Activated CD4-positive, alpha-beta T cell treated with anti-CD3 and anti-CD28 coated beads for 1 hour (primary cell): ENCODE measurements at places on chromosomes 11 and 22.

DNA sequence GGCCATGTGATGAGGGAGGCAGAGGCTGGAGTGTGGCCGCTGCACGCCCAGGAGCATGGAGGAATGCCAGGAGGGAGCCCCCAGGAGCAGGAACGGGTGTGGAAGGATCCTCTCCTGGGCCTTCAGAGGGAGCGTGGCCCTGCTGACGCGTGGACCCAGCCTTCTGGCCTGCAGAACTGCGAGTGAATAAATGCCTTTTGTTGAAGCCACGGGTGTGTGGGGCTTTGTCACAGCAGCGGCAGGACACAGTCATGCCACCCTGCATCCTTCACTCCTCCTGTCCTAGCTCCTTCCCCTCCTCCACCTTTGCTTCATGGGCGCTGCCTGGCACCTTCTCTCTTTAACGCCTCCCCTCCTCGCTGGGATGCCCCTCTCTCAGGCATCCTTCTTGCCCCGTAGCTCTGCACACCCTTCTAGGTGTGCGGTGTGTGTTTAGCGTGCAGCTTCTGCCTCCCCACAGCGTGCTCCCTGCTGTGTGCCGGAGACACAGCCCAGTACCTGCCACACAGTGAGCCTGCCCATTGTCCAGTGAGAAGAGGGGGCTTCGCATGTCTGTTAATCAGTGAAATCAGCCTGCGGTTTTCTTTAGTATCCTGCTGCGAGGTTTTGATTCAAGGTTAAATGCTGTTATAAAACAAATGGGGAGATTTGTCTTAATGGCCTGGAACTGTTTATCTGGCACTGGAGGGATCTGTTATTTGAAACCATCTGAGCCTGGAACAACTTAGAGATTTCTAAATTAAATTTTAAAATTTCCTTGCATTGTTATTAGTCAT is 459.6 kb downstream of the TBC1D22A start:
- no peak for DNase-seq

GRCh38 chr11:20243974-20244373 is 83.7 kb upstream of the DBX1 start:
- DNase-seq = no peak

- DNase-seq = no peak
Observed at GRCh38 chr11:77081381-77081851, 14.6 kb downstream of the CAPN5 start.

- no peak for DNase-seq
Observed at GRCh38 chr11:77294040-77294439, 7.4 kb downstream of the GDPD4 start.

DNA sequence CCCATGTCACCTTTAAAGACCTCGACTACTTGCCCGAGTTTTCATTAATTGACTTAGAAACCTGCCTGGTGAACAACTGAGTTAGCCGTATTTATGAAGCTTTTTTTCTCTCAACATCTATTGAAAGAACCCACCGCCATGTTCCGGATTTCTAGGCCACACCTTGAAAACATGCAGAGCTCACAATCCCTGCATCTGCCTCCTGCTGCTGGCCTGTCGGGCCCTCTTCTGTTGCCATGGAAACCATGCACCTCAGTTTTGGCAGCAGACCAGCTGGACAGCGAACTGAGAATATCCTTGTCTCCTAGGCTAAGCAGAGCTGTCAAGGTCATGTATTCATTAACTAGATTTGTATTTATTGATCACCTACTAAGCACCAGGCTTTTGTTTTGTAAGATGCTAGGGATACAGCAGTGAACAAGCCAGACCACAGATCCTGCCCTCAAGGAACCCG is 4.3 kb upstream of the PATZ1 start:
- DNase-seq = no peak

- no peak for DNase-seq
Observed at GRCh38 chr11:131409345-131409744, 38.9 kb downstream of the NTM start.

DNA sequence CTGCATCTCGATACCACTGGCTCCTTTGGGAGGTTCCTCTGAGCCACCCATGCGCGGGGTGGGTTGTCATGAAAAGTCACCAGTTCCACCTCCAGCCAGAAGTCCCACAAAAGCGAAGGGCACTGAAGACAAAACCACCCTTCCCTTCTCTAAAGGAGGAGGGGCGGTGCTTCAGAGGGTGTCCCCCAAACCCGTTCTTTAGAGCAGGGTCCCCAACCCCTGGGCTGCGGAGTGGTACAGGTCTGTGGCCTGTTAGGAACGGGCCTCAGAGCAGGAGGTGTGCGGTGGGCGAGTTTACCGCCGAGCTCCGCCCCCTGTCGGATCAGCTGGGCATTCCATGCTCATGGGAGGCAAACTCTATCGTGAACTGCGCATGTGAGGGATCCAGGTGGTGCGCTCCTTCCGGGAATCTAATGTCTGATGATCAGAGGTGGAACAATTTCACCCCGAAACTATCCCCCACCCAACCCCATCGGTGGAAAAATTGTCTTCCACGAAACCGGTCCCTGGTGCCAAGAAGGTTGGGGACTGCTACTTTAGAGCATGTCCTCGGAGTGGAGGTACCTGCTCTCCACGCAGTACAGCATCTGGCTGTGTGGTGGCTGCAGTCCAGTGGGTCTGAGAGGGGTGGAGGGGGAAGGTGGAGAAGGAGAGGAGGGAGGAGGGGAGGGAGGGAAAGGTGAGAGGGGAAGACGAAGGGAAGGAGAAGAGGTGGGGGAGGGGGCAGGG is 72.9 kb upstream of the SEPTIN5 start:
- DNase-seq = no peak

GRCh38 chr11:128339792-128340191 is 247.6 kb downstream of the ETS1 start:
- DNase-seq = no peak

- DNase-seq = peak; percentile 67
Observed at GRCh38 chr11:727859-728748, 19.2 kb upstream of the TALDO1 start.

- DNase-seq = no peak
Observed at GRCh38 chr11:100119176-100119575, 567.9 kb upstream of the ARHGAP42 start.

DNA sequence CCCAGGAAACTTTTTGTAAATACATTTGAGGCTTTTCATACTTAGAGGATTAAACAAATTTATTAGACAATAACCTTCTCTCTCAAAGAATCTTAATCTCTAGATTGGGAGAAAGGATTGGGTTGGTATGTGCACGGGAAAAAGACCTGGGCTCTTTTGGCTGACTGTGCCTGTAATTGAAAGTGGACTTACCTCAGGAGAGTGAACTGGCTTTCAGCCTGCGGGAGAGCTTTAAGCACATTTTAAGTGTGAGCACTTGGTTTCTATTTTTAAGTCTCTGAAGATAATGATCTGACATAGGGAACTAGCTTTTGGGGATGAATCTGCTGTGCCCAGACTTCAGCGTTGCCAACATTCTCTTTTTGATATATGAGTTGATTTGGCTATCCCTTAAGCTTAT is 35.8 kb downstream of the UVRAG start:
- DNase-seq = no peak

- DNase-seq = no peak
Observed at GRCh38 chr11:1921574-1922141, 2.2 kb downstream of the TNNT3 start.

GRCh38 chr11:68215087-68215445 is 2.0 kb upstream of the KMT5B start:
- DNase-seq = no peak

DNA sequence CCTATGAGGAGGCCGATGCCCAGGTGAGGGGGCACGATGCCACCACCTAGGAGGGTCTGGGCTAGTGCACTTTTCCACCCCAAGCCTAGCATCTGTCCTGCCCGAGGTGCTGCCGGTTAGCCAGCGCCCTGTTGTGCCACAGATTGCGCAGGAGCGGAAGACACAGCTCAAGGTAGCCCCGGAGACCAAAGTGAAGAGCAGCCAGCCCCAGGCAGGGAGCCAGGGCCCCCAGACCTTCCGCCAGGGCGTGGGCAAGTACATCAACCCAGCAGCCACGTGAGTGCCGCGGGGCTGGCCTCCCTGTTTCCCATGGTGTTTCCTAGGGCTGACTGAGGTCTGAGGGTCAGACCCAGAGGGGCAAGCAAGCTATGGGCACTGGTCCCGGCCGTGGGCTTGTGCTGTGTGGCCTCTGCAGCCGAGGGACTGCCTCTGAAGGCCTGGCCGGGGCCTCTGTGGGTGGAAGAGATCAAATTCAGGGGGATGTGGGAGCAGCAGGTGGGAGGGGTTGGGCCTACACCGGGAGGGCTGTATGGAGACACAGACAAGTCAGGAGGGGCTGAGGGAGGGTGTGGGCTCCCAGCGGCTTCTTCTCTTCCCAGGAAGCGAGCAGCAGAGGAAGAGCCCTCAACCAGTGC is 29.1 kb downstream of the PPIL2 start:
- no peak for DNase-seq

- no peak for DNase-seq
Observed at GRCh38 chr11:6703247-6704063, 20.3 kb upstream of the MRPL17 start.

DNA sequence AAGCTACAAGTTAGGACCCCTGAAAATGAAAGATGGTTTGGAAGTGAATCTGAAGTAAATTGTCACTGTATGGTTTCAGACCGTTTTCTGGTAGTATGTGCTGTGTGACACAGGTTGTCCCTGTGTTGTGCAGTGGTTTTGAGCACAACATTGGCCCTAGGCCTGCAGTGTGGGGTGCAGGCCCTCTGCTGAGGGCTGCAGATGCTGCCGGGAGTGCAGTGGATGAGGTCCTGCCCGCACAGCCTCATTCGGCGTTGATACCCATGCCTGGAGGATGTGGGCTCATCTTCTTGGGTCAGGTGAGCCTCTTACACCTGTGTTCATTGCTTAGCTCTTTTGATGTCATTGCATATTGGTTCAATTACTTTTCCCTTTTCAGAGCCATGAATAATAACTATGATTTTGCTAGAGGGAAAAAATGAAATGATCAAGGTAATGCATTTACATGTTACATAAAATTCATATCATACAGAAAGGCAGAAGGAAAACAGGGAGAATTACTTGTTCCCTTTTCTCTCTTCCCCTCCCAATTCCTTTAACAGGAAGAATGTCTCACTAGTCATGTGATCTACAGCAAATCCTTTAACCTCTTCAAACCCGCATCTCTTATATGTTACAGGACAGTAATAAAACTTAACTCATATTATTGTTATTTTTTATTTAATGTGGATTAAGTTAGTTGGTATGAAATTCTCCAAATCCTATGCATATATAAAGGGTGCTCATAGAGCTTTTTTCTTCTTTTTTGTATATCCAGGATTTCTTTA is 48.7 kb downstream of the PTPRJ start:
- no peak for DNase-seq

DNA sequence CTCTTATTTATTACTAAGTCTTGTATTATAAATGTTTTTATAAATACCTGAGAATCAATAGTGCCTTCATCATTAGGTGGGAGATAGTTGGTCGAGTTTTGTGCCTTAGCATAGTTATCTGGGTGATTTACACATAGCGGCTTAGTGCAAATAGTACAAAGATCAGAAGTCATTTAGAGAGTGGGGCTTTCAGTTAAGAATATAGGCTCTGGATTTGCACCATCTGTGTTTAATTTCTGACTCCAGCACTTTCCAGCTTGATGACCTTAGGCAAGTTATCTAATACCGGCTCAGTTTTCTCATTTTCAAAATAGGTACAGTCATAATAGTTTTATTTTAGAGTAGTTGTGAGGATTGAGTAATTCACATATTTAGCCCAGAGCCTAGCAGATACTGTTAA is 26.4 kb downstream of the PDE3B start:
- no peak for DNase-seq

DNA sequence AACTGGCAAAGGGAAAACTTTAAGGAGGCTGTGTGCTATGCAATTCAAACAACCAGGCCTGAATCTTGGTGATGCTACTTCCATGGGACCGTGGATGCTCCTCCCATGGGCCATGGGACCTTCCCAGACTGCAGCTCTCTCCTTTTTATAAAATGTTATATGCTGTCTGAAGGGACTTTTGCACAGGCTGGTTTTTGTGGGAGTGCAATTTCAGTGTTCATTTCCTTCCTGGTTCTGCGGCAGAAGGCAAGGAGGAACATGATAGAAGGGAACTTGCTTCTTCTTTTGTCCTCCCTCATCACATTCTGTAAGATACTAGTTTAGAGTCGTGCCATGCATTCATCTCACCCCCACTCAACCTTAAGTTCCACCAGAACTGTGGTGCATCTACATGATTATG is 68.9 kb downstream of the C11orf58 start:
- DNase-seq = no peak

DNA sequence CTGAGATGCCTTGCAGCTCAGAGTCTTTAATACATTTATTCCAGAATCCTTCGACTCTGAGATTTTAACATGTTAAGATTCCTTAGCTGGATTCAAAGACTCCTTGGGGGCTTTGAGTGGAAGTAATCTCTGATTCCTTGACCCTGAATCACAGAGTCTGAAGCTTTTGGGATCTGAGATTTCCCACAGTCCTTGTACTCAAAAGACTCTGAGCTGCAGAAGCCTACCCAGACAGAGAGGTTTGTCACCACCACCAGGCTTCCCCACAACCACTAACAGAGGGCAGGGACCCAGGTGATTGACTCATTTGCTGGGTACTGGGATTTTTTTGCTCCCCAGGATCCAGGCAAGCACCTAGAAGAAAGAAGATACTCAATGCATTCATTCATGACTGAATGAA is 1.4 kb upstream of the SERPINH1 start:
- no peak for DNase-seq

GRCh38 chr11:120129570-120129969 is 8.3 kb downstream of the TRIM29 start:
- DNase-seq = no peak

DNA sequence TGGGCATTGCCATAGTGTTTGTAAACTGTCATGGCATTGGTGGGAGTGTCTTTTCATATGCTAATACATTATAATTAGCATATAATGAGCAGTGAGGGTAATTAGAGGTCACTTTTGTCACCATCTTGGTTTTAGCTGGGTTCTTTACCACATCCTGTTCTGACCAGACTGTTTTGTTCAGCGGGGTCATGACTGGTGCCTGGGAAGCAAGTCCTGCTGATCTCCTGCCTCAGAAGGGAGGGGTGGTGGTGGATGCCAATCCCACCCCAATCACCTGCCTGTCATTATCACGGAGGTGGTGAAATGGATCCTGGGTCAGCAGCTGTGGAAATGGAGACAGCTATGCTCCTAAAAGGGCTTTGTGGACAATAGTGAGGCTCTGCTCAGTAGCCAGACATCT is 31.2 kb downstream of the IL18 start:
- no peak for DNase-seq

- DNase-seq = no peak
Observed at GRCh38 chr11:30801357-30801756, 215.2 kb upstream of the MPPED2 start.

GRCh38 chr11:8100158-8100557 is 19.1 kb downstream of the TUB start:
- DNase-seq = no peak

- no peak for DNase-seq
Observed at GRCh38 chr11:12241971-12242672, 131.7 kb downstream of the MICAL2 start.

GRCh38 chr11:73288873-73289707 is 17.0 kb downstream of the P2RY6 start:
- no peak for DNase-seq
